Stimulated activated CD8-positive, alpha-beta memory T cell treated with anti-CD3 and anti-CD28 coated beads, Interleukin-4, amount 100 ng/mL, for 1 hour (primary cell): ENCODE measurements at places on chromosomes 4 and X.

DNA sequence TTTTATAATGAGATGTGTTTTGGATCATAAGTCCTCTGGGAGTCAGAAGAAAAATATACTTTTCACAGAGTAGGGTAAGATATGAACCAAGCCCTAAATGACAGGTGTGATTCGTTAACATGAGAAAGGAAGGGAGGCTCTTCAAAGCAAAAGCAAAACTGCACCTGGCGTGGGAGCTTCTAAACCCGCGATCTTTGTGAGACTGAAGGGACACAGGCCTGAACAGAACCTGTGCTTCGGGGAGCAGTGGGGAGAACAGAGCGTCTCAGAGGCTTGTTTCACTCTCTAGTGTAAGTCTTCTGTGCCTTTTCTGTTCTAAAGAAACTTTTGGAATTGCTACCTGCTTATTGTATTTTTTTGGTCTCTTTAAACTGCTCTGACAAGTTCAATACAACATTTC is 30.2 kb upstream of the CYP4V2 start:
- no peak for DNase-seq

DNA sequence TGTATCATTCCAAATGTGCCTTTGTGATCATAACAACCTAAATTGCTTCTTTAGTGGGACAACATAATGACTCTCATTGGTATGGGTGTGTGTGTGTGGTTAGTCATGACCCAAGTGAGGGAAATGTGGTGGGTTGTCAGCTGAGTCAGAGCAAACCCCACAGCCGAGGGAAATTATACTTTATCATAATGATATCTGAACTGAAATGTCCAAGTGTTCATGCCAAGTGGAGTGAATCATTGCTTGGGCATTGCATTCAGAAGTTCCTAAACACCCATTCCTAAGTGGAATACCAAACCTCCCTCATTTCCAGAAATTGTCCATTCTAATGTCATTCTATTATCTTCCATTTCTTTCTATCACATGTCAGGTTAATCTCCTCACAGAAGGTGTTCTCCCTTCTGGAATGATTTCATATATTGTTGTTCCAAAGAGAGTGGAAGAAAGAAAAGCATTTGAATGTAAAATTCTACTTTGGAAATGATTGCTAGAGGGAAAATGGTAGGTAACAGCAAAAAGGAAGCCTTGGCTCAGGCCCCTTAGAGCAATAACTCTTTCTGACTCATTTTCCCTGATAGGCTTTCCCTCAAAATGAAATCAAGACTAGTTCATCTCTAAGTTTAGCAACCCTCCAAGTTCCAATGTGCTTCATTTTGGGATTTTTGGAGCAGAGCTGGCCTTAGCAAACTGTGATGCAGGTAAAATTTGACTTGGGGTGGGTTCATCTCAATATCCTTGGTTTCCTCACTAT is 230.7 kb upstream of the KCNIP4 start:
- DNase-seq = no peak

DNA sequence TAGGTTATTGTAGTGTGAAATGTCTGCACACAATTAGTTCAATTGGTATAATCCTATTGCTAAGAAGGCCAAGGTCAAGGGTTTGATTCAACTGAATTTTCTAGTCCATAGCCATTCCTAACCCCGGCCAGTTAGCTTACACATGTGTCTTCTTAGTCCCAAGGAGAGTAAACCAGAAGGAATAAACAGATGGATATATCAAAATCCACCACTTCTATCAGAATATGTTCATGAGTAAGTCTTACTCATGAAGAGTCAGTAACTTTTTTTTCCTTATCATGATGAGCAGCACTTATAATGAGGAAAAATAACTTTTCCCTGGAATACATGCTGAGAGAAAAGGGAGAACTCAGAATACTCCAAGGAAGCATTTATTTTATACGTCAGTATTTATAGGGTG is 9.5 kb downstream of the HHIP start:
- no peak for DNase-seq

- DNase-seq = no peak
Measured at GRCh38 chr4:77861495-77861894, 1.1 kb upstream of the MRPL1 start.

- no peak for DNase-seq
Measured at GRCh38 chr4:187767158-187767557, 228.4 kb upstream of the ZFP42 start.

DNA sequence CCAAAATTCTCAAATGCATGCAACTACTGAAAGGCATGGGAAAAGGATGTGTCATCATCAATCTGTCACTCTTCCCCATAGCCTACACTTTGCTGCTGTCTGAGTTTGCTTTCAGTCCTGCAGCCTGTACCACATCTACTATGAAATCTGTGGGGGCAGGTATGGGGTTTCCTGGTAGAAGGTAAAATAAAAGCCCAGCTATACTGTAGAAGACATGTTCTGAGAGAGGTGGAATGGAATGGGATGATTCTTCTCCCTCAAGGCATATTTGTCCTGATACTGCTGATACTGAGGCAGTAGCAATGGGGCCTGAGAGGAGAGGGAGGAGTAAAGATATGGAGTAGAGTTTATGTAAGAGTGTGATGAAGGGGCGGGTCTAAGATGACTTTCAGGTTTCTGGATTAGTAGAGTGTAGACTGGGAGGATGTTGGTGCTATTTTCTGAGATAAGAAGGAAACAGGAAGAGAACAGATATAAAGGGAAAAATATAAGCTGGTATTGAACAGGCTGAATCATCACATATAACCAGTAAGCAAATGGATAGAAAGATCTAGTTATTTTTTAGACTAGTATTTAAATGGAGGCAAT is 38.7 kb upstream of the GYPA start:
- DNase-seq = no peak

- DNase-seq = no peak
Measured at GRCh38 chr4:31071508-31072486, 351.6 kb downstream of the PCDH7 start.

DNA sequence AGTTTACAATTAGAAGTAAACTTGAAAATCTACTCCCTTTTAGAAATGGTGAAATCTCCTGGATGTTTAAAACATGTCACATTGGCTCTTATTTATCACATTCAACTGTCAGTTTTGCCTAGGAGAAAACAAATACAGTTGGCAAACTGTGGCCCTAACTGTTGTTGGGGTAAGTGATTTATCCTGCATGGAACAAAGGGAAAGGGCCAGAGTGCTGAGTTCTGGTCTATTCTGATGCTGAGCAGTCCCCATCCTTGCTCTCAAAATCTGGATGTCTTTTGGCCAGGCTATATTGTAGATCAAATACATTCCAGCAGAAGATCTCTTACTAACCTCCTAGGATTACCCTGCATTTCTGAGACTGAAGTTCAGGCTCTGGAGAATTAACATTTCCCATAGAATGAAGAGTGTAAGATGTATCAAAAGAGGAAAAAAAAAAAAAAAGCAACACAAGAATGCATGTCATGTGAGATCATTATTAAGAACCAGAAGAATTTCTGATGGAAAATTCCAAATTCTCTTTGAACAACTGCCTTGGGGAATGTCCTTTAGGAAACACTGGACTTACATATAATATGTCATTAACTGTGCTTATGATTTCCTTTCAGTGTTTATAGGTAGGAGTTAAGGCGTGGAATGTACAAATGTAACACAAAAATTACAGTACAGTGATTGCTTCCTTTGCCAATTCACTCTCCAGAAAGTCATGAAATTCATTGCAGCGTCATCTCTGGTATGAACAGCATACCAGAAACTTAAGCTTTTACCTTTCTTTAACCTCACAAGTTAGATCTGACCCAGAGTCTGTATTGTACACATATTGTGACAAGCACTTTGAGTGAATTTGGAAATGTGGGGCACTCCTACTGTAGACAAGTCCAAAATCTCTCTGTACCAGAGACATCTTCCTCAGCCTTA is 1012.5 kb upstream of the LCORL start:
- DNase-seq = no peak

GRCh38 chr4:104912518-104912917 is 234.2 kb upstream of the TET2 start:
- no peak for DNase-seq

DNA sequence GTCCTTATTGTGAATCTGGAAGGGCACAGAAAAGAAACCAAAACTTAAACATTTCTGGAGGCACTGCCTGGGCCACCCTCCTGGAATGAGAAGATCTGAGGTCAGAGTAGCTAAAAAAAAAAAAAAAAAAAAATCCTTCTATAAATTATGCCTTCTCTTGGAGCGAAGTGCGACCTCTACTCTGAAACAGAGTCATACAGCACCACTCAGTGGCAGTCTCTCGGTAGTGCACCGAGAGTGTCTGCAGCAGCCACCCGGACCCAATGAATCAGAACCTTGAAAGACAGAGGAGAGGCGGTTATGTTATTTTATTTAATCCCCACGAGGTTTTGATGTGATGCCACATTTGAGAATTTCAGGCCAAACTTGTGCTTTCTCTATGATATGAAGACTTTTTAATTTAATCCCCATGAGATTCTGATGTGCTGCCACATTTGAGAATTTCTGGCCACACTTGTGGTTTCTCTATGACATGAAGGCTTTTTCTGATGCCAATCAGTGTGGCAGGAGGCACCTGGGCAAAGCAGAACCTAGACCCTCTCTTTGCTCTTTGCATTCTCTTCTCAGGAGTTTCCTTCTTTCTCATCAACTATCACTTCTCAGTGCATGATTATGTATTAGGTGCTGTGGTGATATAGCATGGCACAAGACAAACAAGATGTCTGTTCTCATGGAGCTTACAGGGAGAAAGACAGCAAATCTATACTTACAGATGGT is 5.6 kb upstream of the CT47C1 start:
- no peak for DNase-seq

GRCh38 chrX:73563738-73564068 is 706 bp downstream of the CHIC1 start:
- DNase-seq = no peak

DNA sequence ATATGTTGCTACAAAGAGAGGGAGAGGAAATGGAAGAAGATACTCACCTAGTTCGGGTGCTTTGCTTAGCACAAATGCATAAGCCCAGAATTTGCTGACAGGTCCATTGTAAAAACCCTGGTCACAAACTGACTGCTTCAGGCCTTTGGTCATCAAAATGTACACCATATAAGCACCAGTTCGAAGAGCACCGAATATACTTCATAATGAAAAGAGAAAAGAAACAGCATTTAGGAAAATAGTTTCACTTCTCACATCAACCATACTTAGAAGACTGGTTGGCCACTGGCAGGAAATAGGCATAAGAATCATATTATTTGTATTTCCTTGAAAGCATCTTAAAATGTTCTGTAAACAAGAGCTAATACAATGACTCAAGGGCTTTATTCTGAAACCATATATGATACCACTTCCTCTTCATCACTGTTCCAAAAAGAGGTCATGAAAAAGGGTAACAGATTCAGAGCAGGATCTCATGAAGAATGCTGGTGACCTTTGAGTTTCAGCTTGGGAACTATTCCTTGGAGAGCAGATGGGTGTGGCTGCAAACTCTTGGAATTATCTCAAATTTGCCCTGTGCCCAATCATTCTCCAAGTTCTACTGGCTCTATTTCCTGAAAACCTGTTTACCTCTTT is 138.7 kb downstream of the ELOVL6 start:
- DNase-seq = no peak

DNA sequence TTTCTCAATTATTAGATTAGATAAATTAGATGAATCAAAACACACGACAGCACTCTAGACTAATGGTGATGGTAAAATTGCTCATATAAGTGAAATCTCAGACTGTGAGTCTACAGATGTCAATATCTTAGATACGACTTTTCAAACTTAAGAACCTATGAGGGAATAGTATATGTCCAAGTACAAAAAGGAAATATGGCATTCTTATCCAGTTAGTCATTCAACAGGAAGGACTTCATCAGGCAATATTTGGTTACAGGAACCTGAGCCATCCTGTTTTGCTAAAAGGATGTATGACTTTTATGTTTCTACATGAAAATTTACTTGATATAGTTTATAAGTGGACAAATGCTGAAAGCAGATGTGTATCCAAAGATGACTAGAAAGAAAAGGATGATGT is 107.0 kb downstream of the CT47B1 start:
- DNase-seq = no peak
